HFF-Myc (cell line): ENCODE measurements at places on chromosomes 1 and 21.
A peak's percentile ranks its signal among the peaks of the same experiment; 100 is the strongest.

GRCh38 chr1:200945111-200945510, 50.4 kb downstream of the INAVA start:
- no peak for DNase-seq

DNA sequence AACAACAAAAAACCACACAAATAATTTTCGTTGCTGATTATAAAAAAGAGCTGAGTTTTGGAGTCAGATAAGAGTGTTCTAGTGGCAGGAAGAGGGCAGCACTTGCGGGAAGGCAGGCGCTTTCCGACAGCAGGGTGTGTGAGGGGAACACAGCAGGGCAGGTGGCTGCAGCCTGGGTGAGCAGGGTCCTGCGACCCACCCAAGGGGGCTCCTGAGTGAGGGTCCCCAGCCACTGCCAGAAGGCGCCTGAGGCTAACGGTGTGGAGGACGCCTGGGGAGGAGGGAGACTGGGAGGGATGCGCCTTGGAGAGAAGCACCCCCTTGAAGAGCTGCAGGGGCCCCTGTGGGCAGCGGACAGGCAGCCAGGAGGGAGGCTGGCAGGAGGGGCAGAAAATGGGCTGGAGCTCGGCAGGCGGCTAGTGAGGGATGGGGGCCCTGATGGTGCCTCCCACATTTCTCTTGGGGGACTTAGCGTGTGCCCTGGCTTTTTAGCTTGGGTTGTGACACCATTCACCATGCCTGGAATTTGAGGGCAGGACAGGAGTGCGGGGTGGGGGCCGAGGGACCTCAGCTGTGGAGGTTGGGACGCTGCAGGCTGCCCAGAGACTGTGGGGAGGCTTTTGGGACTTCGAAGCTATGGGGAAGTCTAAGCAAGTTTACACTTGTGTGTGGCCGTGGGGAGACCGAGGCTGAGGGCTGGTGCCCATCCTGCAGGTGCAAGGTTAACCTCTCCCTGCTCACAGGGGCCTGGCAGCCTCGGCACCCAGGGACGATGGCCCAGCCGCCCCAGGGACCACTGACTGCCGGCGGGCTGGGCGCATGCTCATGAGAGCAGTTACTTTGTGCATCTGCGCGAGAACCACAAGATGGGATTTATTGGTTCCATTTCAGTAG, 111.4 kb downstream of the SIK1 start:
- no peak for DNase-seq

DNA sequence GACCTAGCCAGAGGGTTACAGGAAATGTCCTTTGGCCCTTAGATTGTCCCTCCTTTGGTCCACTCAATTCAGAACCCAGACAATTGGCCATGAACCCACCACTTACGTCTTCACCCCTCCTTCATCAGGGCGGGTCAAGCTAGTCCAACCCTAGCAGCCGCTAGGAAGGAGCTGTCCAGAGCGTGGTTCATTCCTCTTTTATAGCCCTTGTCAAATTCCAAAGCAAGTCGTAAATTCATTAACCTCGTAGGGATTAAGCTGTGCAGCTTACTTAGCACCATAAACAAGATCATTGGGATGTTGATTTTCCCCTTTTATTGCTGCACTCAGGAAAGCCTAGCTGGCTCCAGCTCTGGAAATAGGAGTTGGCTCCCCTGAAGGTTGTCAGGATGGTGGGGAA, 90.1 kb downstream of the TMEM53 start:
- DNase-seq = no peak

DNA sequence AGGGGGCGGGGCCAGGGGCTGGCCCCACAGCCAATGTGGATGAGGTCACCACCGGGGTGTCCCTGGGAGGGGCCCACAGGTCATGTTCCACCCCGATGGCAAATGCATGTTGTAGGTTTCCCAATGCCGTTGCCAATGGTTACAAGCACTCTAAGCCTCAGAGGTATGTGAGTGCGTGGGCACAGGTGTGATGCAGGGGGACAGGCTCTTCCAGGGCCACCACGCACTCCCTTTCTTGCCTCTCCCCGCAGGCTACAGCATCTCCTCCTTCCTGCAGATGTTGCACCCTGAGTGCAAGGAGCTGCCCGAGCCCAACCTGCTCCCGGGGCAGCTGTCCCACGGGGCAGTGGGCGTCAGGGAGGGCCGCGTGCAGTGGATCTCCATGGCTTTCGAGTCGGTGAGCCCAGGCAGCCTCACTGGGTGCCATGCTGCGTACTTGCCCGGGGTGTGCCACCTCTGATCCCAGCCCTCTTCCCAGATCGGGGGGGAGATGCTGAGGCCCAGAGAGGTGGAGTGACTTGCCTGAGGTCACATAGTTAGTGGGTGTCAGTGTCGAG, 52.4 kb downstream of the DISP3 start:
- DNase-seq = no peak

GRCh38 chr1:232319518-232320210, 310.3 kb downstream of the SIPA1L2 start:
- DNase-seq = no peak

- DNase-seq = no peak
Observed at GRCh38 chr1:107689159-107689558, 275.8 kb downstream of the VAV3 start.

- no peak for DNase-seq
Observed at GRCh38 chr1:165431079-165431478, 13.8 kb downstream of the RXRG start.

DNA sequence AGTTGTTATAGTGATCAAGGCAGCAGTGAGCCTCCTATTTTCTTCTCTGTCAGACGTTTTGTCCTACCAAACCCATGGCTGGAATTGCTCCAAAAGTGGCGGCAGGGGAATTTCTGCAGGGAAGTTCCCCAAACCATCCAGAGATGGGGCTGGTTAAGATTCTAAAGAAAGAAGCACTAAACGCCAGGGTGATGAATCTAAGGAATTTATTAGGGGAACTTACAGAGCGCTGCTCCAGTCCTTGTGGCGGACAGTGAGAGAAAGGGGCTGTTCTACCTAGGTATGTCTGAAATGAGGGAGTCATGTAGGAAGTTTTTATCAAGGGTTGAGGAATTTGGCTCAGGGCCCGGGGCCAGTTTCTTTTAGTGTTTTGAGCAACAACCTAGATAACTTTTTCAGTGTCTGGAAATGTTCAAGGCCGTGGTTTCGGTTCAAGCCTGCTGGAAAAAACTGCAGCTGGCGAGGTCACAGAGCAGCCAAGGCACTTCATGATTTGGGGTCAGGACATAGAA, 222.4 kb upstream of the B3GALT2 start:
- peak; percentile 20 for DNase-seq

DNA sequence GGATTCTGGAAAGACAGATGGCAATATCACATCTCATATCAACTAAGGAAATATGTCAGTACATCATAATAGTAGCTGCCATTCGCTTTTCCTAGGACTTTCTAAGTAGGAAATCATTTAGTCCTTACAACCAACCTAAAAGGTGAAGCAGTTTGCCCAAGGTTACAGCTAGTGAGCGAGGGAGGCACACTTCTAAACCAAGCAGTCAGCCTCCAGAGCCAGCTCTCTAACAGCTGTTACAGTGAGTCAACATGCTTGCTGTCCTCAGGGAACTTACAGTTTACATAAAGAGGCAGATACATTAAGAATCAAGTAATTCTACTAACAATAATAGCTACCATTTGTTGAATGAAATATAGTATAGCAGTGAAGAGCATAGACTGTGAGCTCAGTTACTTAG, 57.1 kb downstream of the GIPC2 start:
- no peak for DNase-seq

DNA sequence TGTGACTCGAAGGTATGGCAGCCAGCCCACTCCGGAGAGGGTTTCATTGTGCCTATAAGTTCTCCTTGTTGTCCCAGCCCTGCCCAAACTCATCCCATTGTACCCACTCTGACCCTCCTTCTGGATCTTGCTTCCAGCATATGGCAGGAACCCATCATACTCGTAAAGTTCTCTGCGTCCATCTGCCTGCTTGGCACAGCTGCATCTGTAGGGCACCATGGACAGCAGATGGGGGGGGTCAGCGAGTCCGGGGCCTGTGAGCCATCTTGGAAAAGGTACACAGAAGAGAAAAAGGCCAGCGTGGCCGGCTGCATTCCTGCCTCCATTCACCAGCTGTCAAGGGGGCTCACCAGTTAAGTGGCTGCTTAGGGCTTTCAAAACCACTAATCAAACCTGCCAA, 94.9 kb upstream of the IGSF21 start:
- DNase-seq = no peak

DNA sequence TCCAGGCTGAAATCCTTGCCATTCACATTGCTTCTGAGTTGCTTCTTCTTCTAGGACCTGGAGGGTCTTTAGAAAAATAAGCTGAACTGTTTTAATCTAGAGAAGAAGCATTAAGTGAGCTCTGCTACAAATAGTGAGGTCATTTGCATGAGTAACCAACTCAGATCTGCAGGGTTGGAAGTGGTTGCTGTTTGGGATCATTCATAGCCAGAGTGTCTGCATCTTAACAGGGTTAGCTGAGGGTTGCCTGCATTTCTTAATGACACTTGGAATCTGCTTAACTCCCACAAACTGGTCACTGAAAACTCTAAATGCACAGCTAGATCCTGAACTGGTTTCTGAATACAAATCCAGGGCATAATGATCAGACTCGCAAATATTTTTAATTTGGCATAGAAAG, 9.9 kb downstream of the CNIH3 start:
- no peak for DNase-seq
